Right lung (tissue), 10 donors: ENCODE measurements at places on chromosomes 5 and 9.

- no peak for DNase-seq
These were observed 267.8 kb downstream of the MED10 start for GRCh38 chr5:6110441-6111005.

DNA sequence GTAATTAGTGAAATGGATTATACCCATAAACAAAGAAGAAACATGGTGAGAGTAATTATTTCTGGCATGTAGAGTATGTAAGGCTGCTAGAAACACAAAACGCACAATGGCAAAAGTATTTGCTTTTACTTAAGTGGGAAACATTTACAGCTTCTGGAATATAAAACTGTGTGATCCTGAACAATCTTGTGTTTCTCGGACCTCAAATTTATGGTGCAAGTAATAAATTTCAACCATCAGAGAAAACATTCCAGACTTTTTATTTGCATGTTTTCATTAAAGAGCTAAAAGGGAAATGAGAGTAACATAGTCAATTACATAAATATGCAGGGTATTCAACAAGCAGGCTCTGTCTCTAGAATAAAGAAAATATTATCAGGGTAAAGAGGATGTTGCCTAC is 17.2 kb upstream of the PRR16 start:
- DNase-seq = no peak

- DNase-seq = no peak
These were observed 780.3 kb downstream of the KCTD16 start for GRCh38 chr5:144950996-144951395.

DNA sequence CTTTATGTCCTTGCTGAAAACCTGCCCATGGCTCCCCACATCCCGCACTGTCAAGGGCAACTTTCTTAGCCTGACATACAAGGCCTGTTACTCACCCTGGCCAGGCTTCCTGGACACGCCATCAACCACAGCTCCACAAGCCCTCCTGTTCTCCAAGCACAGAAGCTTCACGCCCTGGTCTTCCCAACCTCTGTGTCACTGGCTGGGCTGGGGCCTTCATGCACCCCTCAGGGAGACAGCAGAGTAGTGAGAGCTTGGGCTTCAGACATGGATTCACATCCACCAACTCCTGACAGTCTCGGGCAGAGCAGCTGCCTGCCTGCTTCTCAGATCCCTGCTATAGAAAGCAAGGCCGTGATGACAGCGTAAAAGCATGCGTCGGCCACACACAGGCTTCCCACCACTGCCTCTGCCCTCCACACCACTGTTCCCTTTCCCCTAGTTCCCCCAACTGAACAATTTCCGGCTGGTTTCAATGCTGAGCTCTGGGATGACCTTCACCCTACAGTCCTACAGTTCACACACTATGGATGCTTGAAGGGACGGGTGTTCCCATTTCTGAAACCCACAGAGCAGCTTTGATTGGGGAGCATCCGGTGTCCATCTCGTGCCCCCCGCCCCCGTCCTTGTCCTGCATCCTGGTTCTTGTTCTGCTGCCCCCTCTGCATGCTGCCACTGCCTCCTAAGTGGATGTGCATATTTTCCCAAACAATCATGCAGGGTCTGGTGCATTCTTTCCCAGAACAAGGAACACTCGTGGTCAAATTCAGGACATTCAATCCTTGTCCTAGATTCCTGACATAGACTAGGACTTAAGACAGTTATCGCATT is 33.4 kb upstream of the ADAMTS2 start:
- DNase-seq = no peak

- DNase-seq = no peak
These were observed 20.8 kb downstream of the NKD2 start for GRCh38 chr5:1029282-1029944.

- DNase-seq = peak; percentile 34
These were observed 1.1 kb downstream of the CFAP77 start for GRCh38 chr9:132411091-132411508.

- DNase-seq = no peak
These were observed 5.0 kb upstream of the SPARC start for GRCh38 chr5:151691706-151692105.

DNA sequence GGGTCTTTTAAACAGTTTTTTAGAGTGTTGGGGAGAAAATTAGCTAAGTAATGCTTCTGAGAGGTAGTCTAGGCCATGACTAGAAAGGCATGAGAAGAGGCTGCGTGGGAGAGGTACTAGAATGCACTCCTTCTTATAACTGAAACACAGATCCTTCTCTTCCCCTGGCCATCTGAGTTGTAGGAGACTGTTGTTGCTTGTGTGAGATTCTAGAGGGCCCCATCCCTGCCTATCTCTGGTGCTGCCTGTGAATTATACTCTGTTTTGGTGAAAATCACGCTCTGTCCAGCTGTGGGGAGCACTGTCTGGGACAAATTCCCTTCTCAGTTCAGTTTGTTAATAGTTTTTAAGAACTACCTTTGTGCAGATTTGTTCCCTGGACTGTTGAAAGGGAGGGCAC is 37.5 kb downstream of the MAP1B start:
- no peak for DNase-seq

- DNase-seq = no peak
These were observed 255.5 kb downstream of the ARRDC3 start for GRCh38 chr5:91127456-91128081.

DNA sequence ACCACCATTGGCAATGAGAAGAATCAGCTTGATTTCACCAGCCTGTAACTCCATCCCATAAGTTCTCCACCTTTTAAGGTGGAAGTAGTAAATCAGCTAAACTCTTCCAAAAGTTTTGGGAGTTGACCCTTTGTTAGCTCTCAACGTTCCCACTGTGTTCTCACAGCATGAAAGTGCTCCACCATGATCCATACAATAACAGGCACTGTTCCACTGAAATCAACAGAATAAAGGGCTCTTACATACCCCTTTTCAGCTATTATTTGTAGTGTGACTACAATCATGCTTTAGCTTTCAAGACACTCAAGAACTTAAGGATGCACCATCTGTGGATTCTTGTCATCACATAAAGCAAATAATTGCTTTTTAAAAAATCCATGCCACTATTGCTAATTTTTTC is 81.6 kb downstream of the PPP2R2B start:
- DNase-seq = no peak

- DNase-seq = peak; percentile 77
These were observed 53.0 kb downstream of the TEK start for GRCh38 chr9:27162045-27162444.

DNA sequence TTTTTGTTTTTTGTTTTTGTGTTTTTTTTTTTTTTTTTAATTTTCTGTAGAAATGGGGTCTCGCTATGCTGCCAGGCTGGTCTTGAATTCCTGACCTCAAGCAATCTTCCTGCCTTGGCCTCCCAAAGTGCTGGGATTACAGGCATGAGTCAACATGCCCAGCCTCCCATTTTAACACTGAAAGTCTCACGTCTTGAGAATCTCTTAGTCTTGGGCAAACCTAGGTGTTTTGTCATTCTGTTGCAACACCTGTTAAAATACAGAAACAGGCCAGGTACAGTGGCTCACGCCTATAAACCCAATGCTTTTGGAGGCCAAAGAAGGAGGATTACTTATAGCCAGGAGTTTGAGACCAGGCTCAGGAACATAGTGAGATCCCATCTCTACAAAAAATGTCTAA is 599.0 kb downstream of the TLR4 start:
- no peak for DNase-seq

GRCh38 chr5:159206818-159207217 is 2.5 kb downstream of the RNF145 start:
- no peak for DNase-seq

GRCh38 chr9:124381170-124381945 is 33.9 kb downstream of the PSMB7 start:
- no peak for DNase-seq

GRCh38 chr5:139312075-139312474 is 18.5 kb downstream of the MATR3 start:
- no peak for DNase-seq

DNA sequence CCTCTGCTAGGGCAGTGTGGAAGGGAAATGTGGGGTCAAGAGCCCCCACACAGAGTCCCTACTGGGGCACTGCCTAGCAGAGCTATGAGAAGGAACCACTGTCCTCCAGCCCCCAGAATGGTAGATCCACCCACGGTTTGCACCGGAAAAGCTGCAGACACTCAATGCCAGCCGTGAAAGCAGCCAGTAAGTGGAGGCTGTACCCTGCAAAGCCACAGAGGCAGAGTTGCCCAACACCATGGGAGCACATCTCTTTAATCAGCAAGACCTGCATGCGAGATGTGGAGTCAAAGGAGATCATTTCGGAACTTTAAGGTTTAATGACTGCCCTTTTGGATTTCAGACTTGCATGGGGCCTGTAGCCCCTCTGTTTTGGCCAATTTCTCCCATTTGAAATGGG is 52.2 kb downstream of the GKAP1 start:
- no peak for DNase-seq

DNA sequence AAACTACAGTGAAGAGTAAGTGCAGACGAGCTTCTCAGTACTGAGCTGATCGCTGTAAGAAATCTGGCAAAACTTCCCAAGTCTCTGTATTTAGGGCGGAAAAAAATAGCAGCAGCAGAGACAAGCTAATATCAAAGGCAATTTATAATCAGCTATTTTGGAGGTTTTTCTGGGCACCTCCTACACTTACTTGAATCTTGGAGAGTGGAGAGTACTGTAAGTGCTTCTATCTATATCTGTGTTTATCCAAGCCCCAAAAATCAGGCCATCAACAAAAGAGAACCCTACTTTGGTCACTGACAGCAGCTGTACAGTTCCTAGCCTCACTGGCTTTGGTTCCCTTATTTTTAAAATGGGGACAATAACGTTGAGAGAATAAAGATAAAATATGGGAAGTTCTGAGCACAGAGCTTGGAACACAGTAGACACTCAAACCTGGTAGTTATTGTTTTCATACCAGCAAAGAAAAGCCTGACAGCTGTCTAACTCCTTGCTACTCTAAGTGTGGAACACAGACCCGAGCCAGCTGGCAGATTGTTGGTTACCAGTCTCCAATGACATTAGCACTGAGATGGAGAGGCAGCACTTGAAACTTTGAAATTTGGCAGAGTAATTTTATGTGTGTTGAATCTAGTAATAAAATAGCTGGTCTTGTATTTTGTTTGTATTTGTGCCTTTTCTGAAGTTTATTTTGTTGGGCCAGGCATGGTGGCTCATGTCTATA is 96.0 kb upstream of the SLC28A3 start:
- no peak for DNase-seq

DNA sequence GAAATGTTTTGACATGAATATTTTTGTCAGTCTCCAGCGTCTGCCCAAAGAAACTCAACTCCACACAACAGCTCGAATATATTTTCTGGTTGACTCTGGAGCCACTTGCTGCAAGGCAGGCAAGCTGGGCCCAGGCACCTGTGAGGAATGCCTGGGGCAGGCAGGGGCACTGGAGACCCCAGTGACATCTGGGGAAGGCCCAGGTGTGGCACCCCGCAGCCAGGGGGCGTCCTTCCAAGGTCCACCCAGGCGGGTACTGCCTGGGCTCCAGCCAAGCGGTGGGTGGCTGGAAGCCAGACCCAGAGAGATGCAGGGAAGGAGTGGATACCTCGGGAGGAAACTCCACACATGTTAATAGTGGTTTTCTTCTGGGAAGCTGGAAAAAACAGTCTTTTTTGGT is 125.9 kb downstream of the PHF2 start:
- no peak for DNase-seq

DNA sequence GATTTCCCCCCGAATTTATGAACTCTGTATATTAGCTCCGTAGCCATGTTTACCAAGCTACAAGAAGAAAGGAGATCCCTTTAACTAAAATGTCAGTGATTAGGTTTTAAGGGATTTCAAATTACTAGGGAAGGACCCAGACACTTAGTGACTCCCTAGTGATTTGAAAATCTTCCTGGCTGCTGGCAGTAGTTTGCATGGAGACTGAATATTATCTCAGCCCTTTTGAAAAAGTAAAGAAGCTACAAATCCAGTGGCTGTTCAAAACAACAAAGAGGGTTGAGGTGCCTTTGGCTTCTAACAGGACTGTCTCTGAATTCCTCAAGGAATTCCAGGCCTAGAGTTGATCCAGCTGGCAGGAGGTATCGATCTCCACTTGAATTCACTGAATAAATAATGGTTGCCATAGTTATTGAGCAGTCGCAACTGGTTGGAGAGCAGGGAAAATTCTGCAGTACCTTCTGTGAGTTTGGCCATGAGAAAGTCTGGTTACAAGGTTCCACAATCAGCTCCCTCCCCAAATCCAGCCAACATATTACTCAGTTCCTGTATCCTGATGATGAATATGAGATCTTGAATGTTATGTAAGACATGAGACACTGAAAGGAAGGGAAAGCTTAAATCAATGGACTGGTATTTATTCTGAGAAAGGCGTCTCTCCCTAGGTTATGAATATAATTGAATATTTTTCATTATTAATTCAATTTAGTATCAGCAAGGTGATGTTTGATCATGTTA is 37.7 kb downstream of the NR4A3 start:
- no peak for DNase-seq

GRCh38 chr9:127549751-127550150 is 62.3 kb upstream of the STXBP1 start:
- DNase-seq = no peak

- no peak for DNase-seq
These were observed 16.4 kb downstream of the BTNL9 start for GRCh38 chr5:181056431-181056830.
